Activated B cell treated with CpG ODN at 0.5 μM for 24 hours (primary cell): ENCODE measurements at places on chromosomes 12 and 14. TPM values are rescaled to one million over a fixed set of nuclear protein-coding genes. Genes with fewer than 3 reads are reported as not detected.

The TBPL2 gene
- total RNA-seq: not detected in 2 replicates

DNA sequence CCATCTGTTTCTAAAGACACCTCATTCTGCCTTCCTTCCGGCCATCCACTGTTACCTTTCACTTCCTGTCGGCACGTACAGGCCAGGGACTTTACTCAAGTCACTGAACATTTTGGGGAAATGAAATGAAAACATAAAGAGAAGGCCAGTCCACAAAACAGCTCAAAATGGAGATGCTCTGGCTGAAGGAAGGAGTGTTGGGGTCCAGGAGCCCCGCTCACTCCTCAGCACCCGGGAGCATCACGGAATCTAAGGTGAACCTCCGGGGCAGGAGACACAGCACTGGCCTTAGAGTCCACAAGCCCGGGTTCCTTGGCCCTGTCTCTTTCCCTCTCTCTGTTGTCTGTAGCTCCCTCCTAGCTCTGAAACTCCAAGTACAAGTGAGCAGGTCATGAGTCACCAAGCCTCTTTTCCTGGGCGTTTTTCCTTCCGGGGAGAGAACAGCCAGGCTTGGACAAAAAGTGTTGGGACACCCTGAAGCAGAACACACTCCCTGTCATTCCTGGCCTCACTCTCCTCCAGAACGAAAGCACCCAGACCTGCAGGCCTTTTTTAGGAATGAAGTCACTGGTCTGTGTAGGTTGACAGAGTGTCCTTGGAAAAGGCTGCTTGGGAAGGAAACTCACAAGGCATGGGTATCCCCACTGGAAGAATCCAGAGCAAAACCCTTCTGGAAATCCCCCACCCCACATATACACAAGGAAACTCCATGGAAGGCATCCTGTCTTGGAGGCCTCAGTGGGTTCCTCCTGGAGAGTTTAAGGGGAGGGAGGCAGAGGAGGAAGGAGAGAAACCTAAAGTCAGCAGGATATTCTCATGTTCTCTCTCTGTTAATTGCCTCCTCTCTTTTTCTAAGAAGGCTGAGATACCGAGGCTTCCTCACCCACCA is 245.3 kb downstream of the ZFP36L1 start:
- no peak for DNase-seq

The TNS2 gene
- total RNA-seq: 0.29 and 1.5 TPM in 2 replicates

- no peak for DNase-seq
These were observed 32.2 kb upstream of the SERPINA6 start for GRCh38 chr14:94355191-94355794.

- no peak for DNase-seq
These were observed 65.6 kb downstream of the SYNE2 start for GRCh38 chr14:63918411-63918810.

DNA sequence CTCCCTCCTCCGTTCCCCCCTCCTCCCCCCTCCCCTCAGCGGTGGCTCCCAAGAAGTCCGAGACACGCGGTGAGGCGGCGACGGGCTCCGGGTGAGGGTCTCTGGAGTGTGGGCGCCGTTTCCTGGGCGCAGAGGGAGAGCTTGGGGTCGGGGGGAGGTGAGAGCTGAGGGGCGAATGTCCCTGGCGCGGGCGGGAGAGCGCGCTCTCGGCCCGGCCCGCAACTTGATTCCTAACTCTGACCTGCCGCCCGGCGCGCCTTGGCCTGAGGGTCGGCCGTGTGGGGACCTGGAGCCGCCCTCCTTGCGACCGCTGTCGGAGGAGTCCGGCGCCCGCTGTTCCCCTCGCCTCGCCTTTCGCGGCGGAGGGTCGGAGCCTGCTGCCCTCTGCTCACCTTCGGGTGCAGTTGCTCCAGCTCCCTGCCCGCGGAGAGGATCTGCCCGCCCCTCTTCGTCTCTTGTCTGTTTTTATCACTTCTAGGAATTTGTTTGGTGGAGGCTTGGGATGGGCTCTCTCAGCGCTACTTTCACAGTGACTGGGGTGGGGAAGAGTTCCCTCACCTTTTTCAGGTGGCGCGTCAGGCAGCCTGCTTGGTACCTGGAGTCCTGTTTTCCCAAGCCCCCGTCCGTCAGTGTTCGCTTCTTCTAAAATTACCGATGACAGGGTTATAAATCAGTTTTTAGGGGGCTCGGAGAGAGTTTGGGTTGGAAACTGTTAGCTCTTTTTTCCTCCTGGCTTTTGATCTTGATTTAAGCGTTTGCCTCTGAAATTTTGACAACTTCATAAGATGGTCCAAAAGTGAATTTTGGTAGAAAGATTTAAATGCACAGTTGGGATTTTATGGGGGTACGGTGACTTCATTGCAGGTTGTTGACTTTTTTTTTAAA is 495 bp downstream of the ADIPOR2 start:
- no peak for DNase-seq

The ARL1 gene
- total RNA-seq: 45.4 and 49.5 TPM in 2 replicates

- no peak for DNase-seq
These were observed 63.5 kb downstream of the RPS6KA5 start for GRCh38 chr14:90996967-90997366.

- no peak for DNase-seq
These were observed 60.7 kb upstream of the FAM222A start for GRCh38 chr12:109652977-109653264.

GRCh38 chr12:116381240-116381743 is 103.8 kb upstream of the MED13L start:
- no peak for DNase-seq

GRCh38 chr14:105474483-105475268 is at the start of gene CRIP2:
TSS of gene CRIP2 (plus strand) at chr14:105474821. CDS start at chr14:105474863, 42 bp downstream.
- peak; percentile 32 for DNase-seq

The ADAMTS20 gene
- total RNA-seq: not detected in 2 replicates

The LALBA gene
- not detected in 2 replicates for total RNA-seq

GRCh38 chr12:3313066-3313465 is 177.9 kb upstream of the PRMT8 start:
- no peak for DNase-seq

- peak; percentile 49 for DNase-seq
These were observed 106.4 kb downstream of the ARF6 start for GRCh38 chr14:49999146-49999761.

GRCh38 chr14:73140811-73141323 is 4.6 kb downstream of the PSEN1 start:
- DNase-seq: no peak

GRCh38 chr14:101916816-101917412 is 47.5 kb upstream of the DYNC1H1 start:
- DNase-seq: no peak

GRCh38 chr14:100708425-100709288 is 18.0 kb upstream of the DLK1 start:
- DNase-seq: no peak

- DNase-seq: no peak
These were observed 167.2 kb downstream of the ETNK1 start for GRCh38 chr12:22792138-22792537.

GRCh38 chr12:112153181-112153892 is 28.0 kb downstream of the TRAFD1 start:
- DNase-seq: no peak

DNA sequence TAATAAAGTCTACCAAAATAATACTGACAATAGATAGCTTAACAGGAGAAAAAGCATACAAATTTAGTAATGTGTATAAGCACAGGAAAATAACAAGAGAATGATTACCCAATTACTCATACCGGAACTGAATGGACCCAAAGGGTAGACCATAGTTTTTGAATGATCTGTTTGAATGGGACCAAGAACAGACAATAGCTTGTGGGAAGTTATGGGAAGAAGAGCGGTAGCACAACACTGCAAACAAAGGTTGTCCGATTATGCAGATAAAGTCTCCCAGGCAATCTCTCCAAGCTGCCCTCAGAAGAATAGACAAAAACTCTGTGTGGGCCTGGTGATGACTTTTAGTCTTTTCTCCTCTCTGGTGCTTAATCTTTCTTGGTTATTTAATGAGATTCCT is 96.6 kb upstream of the NEDD1 start:
- DNase-seq: no peak

GRCh38 chr14:31934767-31935266 is 142.3 kb upstream of the ARHGAP5 start:
- DNase-seq: no peak

DNA sequence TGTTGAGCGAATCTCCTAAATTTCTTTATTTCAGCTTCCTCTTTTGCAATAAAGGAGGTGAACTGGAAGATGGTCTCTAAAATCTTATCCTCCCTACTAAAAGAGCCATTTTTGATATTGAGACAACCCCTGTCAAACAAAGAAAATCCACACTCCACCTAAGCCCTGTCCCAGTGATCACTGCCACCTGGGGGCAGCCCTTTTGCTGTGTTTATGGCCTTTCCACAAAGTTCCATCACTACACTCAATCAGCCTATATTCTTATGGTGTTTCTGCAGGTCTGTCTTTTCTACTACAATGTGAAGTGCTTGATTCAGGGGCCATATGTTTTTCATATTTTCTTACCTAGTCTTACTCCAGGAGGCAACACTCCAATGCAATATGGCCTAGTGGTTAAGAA is 163.7 kb downstream of the BMP4 start:
- no peak for DNase-seq

- peak; percentile 1 for DNase-seq
These were observed 342.8 kb upstream of the SFSWAP start for GRCh38 chr12:131367983-131368667.

The IAPP gene
- not detected in 2 replicates for total RNA-seq

DNA sequence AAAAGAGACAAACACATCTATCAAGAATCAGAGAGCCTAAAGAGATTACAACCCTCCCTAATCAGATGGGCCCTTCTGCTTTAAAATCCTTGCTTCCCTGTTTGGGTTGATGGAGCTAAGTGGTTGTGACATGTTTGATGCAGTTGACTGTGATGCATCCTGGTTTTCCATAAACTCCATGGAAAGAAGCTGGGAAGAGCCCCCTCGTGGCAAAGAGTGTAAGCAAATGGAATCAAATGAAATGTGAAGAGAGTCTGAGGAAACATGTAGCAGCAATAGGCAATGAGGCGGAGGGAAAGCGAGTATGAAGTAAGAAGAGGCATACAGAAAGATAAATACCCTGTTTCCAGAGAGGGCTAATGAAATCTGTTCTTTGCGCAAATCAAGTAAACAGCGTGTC is 70.4 kb upstream of the SLCO1C1 start:
- no peak for DNase-seq

DNA sequence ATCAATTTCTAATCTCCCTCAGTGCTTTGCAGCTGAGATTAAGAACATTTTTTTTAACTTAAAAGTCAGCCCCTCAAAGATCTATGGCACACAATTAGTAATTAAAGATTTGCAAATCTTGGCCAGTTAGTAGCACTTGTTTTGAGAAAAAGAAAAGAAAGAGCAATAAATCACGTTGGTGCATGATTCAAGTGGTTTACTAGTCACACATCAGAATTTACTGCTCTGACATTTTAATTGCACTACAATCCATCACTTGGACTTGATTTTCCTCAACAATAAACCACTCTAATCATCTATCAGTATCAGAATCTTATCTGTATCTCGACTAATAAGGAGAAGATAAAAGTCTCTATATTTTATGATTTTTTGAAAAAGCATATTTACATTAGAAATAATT is 154.3 kb downstream of the HELB start:
- DNase-seq: no peak

- no peak for DNase-seq
These were observed 25.5 kb downstream of the SLC17A8 start for GRCh38 chr12:100382338-100382737.

DNA sequence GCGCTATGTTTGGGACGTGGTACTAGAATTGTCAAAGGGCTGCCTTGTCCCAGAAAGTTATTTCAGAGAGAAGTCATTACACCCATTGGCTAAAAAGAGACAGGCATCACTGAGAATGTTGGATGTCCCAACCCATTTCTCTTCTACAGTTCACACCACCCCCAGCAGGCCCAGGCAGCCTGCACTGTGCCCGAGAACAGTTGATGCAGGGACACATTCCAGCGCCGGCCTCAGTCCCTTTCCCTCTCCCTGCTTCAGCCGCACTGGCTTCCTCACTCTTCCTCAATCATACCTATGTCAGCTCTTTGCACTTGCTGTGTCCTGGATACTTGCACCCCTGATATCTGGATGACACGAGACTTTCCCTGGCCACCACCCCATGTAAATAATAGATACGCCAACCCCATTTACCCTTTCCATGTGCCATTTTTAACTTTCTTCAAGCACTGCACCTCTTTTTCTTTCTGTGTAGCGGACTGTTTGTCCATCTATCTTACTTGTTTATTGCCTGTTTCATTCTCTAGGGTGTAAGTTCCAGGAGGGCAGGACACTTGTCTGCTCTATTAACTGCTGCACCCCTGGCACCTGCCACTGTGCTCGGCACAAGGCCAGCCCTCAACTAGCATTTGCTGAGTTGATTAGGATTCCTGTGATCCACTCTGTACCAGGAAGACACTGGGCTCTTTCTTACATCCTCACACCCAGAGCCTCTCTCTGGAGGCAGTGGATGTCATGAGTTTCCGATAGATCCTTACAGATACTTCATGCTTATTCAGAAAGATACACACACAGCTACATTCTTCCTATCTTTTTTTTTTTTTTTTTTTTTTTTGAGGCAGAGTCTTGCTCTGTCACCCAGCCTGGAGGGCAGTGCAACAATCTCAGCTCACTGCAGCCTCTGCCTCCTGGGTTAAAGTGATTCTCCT is 76.6 kb upstream of the CEP83 start:
- DNase-seq: no peak

- DNase-seq: no peak
These were observed 389.6 kb downstream of the LRIG3 start for GRCh38 chr12:58530742-58531062.

- DNase-seq: no peak
These were observed 267.7 kb downstream of the MED13L start for GRCh38 chr12:116009805-116010204.

GRCh38 chr12:80861641-80862378 is 75.9 kb downstream of the LIN7A start:
- no peak for DNase-seq

The SLC22A17 gene
- 0.20 TPM in 1 of 2 replicates, not detected in the other for total RNA-seq

GRCh38 chr12:98736352-98737321 is 91.5 kb downstream of the APAF1 start:
- DNase-seq: no peak

The CNPY2 gene
- 72.1 and 98.8 TPM in 2 replicates for total RNA-seq

The PRH2 gene
- total RNA-seq: not detected in 2 replicates

DNA sequence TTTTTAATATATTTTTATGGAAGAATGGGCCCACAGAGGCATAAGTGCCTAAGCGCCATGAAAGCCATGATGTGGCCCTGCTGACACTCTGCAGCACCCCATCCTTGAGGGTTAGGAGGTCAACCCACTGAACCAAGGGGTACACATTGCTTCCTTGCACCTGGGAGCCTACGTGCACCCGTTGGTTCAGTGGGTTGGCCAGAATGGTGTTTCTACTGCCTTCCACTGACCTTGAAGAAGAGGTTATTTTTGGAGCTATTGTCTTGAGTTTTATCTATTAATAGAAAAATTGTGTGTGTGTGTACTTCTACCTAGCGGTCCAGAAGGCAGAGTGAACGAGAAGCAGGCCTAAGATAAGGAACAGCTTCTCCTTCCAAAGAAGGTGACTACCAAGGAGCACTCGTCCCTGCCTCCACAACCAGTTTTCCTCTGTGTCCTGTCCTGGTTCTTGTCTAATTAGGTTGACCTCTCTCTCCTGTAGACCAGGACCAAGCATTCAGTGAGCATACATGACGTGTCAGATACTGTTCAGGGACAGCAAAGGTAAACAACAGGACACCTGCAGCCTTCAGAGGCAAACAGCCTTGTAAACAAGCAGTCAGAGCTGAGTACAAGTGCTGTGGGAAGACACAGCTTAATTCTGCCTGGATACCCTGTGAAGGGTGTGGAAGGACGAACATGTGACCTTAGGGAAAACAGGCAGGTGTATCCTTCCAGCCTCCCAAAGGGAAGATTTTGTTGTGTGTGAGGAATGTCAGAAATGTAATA is 30.4 kb upstream of the PLEK2 start:
- DNase-seq: no peak

The NYNRIN gene
- 0.02 and 0.04 TPM in 2 replicates for total RNA-seq

GRCh38 chr12:75011120-75011519 is 198.5 kb downstream of the KCNC2 start:
- DNase-seq: no peak
